Spleen (tissue), 13 donors: ENCODE measurements at places on chromosomes 3 and 15. TPM values are rescaled to one million over a fixed set of nuclear protein-coding genes. Genes with fewer than 3 reads are reported as not detected.

Gene EFCAB12
- 0.85 TPM for total RNA-seq

Gene VWA5B2
- total RNA-seq, result not detected

Gene PLCB2
- 231 TPM for total RNA-seq

Gene KLHL6
- total RNA-seq, result 39.3 TPM

Gene EFCC1
- total RNA-seq, result 7.6 TPM

Gene SPTBN5
- 0.19 TPM for total RNA-seq

Gene SCG3
- total RNA-seq, result not detected

Gene MAPKAPK3
- total RNA-seq, result 55.0 TPM

Gene POC1A
- 2.5 TPM for total RNA-seq

Gene TICRR
- total RNA-seq, result 0.64 TPM

Gene PIGBOS1
- total RNA-seq, result 28.4 TPM

Gene PTPN9
- total RNA-seq, result 28.8 TPM

Gene C3orf49
- total RNA-seq, result not detected

Gene CHDH
- 0.63 TPM for total RNA-seq

Gene TXNRD3
- total RNA-seq, result 4.7 TPM

Gene TMIE
- total RNA-seq, result not detected

Gene FYCO1
- total RNA-seq, result 34.2 TPM
